ENCODE measurements at places on chromosomes 11 and 22.
A peak's percentile ranks its signal among the peaks of the same experiment; 100 is the strongest.

DNA sequence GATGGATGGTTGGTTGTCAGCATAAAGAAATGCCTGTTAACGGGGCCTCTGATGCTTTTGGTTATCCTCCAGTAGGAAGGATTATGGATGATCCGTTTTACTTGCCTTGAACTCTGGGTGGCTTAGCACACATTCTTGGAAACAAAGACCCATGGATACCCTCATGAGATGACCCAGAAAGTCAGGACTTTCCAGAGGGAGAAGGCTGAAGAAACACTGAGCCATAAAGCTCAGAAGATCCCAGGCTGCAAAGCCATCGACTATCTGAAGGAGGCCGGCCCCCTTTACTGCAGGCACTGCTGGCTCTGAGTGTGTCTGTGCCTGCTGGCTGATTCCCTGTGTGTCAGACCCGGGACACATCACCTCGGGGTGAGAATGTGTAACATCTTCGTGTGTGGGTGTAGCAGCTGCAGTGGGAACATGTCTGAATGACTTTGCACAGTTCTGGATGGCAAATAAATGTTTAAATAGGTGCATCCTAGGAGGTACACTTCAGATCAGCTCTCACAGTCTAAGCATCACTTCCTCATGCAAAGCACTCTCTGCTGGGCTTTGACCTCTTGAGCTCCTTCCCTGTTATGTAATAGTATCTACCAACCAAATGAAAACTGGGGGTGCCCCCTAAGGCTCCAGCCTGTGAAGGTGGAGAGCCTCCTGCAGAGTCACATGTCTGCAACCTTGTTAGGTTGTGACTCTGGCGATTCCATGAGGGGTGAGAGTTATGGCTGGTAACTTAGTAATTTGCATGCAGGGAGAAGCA, 1084.9 kb downstream of the TBC1D22A start:
- DNase-seq, result no peak

GRCh38 chr22:24321999-24322398, 51.4 kb downstream of the SPECC1L start:
- no peak for DNase-seq

GRCh38 chr11:119298726-119299125, 18.2 kb downstream of the MCAM start:
- DNase-seq, result no peak

- DNase-seq, result no peak
Measured at GRCh38 chr11:112967082-112967481, 5.9 kb downstream of the NCAM1 start.

- DNase-seq, result no peak
Measured at GRCh38 chr22:36928196-36928595, 14.8 kb downstream of the CSF2RB start.

DNA sequence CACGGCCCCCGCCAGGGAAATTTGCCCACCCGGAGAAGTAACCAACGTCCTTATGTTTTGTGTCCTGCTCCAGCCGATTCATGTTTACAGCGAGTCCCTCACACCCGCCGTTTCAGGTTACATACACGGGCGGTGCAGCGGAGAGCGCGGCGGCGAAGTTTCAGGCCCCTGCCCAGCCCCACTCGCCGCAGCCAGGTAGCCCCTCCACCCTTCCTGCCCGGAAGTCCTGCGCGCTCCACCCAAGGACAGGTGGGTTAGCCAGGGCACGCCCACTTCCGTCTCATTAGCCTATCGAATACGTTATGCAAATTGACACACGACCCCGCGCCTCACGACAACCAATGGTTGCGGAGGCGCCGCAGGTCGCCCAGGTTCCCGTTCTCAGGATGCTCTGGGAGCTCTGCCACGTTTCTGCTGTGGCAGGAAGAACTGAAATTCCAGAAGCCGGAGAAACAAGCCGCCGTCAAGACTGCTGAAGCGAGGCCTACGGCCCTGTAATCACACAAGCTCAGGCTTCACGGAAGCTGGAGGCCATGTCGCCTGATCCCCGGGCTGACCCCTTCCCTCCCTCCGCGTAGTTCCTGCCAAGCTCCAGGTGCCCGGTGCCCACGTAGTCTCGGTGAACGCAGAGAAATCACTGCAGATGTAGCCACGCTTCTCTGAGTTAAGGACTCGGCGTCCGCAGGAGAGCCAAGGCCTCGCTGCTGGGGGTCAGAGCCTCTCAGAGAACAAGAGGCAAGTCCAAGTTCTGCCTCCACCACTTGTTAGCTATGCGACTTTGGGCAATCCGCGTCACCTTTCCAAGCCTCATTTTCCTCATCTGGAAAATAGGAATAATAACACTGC, 22.4 kb upstream of the MYH9 start:
- DNase-seq, result peak; percentile 42

DNA sequence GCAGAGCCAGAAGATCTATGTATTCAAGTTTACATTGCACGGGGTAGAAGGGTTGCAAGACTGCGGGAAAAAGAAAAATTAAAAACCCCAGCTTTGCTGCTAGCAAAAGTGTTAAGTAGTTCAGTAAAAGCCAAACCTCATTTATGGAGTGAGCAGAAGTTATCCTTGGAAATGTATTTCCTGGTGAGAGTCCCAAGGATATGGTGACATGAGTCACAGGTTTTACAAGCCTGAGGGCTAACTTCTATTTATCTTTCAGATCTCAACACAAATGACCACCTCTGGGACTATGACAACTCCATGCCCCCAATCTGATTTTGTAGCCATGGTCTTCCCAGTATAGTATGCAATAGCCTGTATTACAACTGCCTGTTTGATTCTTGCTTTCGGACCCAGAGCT, 26.1 kb downstream of the ABTB2 start:
- DNase-seq, result no peak

DNA sequence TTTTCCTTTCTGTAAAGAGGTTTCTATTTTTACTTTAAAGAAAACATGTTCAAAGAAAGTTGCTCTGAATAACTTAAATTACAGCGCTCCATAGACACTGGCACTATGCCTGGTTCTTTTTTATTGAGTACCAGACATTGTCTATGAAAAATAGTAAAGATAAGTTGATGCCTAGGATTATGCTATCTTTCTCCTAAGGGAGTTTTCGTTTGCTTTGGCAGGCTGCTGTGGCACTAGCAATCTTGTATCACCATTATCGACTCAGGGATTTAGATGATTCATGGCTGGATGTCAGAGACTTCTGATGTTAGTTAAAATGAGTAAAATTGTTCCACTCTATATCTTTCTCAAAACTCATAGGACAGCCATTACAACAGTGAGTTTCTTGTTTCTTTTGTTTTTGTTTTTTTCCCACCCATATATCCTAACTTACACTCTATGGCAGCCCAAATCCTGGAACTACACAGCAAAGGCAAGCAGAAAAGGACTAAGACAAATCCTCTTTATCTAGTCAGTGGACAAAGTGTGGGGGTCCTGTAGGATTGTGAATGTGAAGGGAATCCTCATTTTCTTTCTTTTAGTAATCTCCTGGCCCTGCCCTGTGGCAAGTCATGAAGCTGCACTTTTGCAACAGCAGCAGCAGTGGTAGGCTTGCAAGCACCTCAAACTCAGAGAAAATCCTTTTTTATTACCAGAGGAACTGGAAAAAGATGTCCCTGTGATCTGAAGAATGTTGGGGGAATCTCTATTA, 20.7 kb downstream of the SLN start:
- no peak for DNase-seq

GRCh38 chr11:44592125-44592940, 26.9 kb downstream of the CD82 start:
- DNase-seq, result no peak

- no peak for DNase-seq
Measured at GRCh38 chr11:82465481-82465880, 268.2 kb downstream of the FAM181B start.
